ENCODE measurements at places on chromosomes 7 and 10.

GRCh38 chr10:77351386-77351785 is 286.2 kb downstream of the KCNMA1 start:
- DNase-seq, result no peak

DNA sequence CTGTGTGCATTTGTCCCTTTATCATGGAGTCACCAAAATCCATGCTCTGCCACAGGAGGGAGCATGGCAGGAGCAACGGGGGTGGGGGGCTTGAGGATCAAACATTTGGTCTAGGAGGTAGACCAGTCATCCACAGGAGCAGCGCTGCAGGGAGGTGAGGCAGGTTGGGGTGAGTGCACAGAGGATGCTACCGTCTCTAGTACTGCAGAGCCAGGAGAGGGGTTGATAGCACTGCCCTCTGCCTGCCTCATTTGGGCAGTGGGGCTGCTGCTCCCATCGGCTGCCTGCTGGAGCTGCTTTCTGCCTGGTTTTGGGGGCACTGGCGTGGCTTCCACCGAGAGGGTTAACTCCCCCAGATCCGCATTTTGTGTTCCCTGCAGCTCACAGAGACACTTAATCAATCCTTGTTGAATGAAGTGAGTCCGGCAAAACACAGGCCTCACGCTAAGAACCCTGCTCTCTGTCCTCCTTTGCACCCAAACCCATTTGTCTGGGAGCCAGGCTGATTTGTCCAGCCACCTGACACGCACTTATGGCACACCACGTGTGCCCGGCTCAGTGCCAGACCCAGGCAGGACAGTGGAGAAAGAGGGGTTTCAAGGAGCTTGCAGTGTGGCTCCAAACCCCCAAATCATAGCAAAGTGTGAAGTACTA is 527.1 kb upstream of the FOXK1 start:
- DNase-seq, result no peak

- peak; percentile 40 for DNase-seq
Observed at GRCh38 chr7:138981332-138982203, at the start of gene KIAA1549. Gene KIAA1549, minus strand, starts transcription at chr7:138981389. Its CDS starts 120 bp downstream, at chr7:138981269.

- no peak for DNase-seq
Observed at GRCh38 chr7:68613897-68614296, 984.4 kb upstream of the AUTS2 start.

GRCh38 chr7:11358637-11359036 is 385.0 kb downstream of the PHF14 start:
- DNase-seq, result no peak

DNA sequence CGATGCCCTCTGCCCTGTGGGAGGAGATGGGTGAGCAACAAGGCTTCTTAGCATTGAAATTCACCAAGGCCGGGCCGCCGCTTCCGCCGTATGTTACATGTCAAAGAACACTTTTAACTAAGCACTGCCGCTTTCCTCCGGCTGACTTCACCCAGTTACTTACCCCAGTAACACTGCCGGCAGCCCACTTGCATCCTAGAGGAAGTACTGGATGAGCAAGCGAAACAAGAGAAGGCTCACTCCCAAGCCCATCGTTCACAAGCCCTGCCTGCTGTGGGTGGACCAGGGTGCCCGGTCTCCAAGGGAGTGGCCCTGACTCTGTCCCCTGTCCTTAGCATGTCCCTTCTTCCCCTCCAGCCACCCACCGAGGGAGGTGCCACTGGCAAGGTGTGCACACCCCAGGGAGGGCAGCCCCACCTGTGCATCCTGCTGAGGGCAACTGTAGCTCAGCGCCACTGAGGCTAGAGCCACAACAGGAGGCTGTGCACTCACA is 73.1 kb upstream of the EBF3 start:
- no peak for DNase-seq

- no peak for DNase-seq
Observed at GRCh38 chr10:21170216-21170615, 273.1 kb upstream of the NEBL start.

DNA sequence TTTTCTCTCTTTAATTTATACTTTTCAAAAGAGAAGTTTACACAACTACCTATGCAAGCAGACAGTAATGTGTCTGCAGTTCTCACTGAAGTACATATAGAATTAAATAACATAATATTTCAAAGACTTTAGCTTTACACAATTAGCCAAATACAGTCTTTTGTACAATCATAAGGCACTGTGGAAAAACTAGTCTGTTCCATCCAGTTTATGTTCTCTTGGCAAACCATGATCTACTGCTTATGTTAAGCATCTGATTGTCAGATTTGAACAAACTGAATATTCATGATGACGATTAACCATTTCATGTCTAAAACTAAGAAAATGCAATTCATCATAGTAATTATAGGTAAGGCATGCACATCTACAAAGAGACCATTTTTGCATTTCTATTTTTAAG is 842 bp downstream of the SEMA3A start:
- DNase-seq, result no peak

DNA sequence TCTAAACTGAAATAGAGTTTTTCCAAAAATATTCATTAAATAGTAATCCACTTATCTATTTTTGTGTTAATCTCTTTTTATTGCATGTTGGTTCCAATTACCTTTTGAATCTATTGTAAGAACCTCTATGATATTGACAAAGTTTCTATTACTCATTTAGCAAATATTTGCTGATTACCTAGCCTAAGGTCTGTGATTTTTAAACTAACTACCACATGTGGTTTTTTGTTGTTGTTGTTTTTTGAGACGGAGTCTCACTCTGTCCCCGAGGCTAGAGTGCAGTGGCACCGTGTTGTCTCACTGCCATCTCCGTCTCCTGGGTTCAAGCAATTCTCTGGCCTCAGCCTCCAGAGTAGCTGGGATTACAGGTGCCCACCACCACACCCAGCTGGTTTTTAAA is 2.0 kb upstream of the ASB13 start:
- no peak for DNase-seq

DNA sequence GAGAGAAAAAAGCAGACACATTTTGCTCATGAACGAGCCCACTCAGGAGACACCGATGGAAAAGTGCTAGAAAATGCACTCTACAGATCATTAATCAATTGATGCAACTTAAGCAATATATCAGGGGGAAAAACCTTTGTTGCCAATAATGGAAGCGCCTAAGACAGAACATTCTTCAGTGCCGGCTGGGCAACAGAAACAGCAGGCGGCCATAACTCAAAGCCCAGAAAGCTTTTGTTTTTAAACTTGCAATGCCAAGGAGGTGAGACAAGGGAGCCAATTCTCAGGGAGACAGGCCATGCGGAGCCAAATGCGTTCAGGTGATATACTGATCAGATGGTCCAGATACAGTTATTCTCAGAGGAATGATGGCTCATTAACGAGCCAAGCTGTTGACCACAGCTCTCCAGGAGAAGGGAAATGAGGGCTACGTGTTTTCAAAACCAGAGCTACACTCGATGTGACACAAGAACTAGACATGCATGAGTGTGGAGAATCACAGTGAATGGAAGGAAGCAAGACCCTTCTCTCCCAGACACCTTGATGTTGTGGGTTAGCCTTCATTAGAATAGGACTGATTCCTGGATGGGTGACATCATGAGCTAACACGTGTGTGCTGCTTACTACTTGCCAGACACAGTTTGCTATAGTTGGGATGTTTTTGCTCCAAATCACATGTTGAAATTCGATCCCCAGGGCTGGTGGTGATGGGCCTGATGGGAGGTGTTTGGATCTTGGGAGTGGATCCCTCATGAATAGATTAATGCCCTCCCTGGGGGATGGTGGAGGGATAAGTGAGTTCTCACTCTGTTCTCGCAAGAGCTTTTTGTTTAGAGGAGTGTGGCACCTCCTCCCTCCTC is 79.1 kb upstream of the KCNMA1 start:
- peak; percentile 34 for DNase-seq

Measured in NCI-H524 (cell line).